ENCODE measurements at places on chromosomes 5 and 9.

- DNase-seq = no peak
Observed at GRCh38 chr5:60563696-60564324, 136.2 kb downstream of the DEPDC1B start.

DNA sequence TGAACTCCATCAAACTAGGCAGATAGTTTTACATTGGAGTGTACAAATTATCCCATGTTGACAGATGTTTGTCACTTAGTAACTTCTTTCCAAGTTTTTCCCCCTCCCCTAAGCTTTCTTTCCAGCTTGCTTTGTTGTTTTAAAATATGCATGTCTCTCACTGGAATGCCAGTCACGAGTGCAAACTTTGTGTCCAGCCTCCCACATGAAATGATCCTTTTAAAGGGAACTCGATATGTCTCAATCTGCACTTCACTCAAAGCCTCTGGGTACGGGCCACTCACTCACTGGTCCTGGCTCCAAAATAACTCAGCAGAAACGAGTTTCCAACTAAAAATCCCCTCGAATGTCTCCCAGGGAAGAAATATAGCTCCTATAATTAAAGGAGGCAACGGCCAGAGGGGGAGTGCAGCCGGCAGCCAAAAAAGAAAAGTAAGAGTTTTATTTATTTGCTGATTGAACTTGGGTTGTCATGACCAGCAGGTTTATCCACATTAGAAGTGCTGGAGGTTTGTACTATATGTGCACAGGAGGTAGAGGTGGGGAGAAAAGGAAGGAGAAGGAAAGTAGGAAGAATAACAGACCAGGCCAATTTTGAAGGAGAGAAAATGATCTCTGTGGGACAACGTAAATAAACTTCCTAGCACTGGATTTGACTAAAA is 17.5 kb downstream of the NR2F1 start:
- no peak for DNase-seq

GRCh38 chr5:160199410-160199911 is 29.8 kb upstream of the FABP6 start:
- DNase-seq = peak; percentile 30

- DNase-seq = peak; percentile 75
Observed at GRCh38 chr5:177116631-177117373, 16.8 kb upstream of the NSD1 start.

- DNase-seq = no peak
Observed at GRCh38 chr5:171421331-171422262, 2.1 kb downstream of the FGF18 start.

- DNase-seq = no peak
Observed at GRCh38 chr5:34914671-34915138, 599 bp downstream of the RAD1 start.

DNA sequence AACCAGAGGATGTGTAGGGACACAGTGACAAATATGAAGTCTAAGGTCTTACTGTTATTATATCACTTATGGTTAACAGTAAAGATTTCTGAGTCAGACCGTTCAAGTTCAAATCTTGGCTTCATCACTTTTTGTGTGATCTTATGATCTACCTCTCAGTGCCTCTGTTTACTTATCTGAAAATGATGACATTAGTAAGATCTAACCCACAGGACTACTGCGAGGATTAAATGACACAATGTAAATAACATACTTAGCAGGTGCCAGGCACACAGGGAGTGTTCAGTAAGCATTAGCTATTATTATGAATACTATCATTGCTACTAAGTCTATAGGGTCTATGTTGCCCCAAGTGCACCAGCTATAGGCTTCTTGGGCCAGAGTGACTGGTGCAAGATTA is 2.0 kb downstream of the IRF1 start:
- no peak for DNase-seq

- DNase-seq = no peak
Observed at GRCh38 chr9:128412120-128412790, 8.4 kb upstream of the CERCAM start.

DNA sequence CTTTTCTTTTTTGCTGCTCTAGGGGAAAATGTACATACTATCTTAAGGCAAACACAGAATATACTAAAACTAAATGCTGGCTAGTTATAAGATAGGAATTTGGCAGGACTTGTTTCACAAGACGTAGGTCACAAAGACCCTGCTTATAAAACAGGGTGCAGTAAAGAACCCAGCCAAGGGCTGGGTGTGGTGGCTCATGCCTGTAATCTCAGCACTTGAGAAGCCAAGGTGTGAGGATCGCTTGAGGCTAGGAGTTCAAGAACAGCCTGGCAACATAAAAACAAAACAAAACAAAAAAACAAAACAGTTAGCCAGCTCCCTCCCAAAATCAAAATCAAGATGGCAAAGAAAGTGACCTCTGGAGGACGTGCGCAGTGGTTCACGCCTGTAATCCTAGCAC is 49.5 kb upstream of the DENND4C start:
- DNase-seq = no peak

- DNase-seq = no peak
Observed at GRCh38 chr5:176806137-176806536, 4.2 kb upstream of the UNC5A start.

DNA sequence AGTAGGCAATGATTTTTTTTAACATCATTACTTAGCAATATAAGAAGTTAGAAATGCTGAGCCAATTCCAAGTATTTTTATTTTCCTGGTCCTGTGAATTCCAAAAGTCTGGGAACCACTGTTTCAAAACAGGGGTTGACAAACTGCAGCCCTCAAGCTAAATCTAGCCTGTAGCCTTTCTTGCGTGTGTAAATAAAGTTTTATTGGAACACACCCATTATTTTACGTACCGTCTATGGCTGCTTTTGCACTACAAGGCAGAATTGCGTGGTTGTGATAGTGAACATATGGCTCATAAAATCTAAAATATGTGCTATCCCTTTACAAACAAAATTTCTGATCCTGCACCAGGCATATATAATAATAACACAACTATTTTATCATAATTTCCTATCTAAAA is 279.1 kb downstream of the SAXO1 start:
- DNase-seq = no peak

DNA sequence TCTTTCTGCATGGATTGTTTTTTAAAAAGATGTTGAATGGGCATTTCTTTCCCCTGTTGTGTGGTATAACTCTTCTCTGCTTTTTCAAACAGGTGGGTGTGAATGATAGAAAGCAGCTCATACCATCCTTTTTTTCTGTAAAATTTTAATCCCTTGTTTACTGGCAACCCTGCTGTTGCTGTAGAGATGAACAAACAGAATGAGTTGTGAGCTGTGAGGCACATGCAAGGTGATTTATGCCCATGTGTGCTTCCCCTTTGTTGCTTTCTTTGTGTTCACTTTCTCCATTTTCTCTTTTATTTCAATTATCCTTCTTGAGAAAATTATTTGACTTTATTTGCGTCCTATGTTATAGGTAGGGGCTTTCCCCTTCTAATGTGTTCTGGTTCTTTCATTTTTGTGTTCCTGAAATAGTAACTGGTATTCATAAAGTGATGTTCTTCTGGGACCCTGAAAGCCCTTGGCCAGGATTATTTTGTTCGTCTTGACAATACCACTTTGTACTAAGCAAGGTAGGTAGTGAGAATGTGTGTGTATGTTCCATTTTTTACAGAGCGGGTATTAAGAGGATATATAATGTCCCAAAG is 79.9 kb downstream of the AOPEP start:
- no peak for DNase-seq

- peak; percentile 55 for DNase-seq
Observed at GRCh38 chr9:36401164-36401740, 1.2 kb upstream of the RNF38 start.

- no peak for DNase-seq
Observed at GRCh38 chr5:172399336-172399735, 55.0 kb downstream of the SH3PXD2B start.

DNA sequence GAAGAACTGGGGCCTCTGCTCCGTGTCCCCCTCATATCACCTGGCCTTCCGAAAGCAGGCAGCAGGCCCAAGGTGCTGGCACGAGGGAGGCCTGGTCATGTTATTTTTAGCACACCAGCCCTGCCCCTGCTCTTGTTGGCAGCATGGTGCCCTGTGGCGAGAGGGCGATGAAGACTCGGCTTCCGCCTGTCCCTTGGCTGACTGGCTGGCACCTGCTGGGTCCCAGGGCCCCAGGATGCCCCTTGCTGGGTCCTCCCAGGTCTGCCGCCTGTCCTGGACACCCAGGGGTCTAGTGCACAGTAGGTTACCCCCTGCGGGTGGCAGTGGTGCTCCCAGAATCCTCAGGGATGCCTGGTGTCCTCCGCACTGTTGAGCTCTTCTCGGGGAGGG is 77.0 kb downstream of the RXRA start:
- no peak for DNase-seq

DNA sequence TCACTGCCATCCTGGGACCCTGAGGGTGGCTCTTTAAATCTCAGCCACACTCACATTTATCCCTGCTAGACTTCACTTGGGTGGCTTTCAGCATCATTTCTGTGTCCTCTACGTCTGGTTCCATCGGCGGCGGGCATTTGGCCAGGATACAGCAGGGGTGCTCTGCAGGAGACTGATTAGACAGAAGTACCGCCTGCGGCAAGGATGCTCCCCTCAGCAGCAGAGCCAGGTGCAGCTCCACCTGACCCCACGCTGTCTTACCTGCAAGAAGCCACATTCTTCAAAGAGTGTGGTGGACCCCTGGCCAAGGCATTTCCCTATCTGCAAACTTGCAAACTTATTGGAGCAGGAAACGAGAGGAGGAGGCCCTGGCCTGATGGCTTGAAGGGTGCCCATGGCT is 309.8 kb upstream of the IRX4 start:
- DNase-seq = no peak

DNA sequence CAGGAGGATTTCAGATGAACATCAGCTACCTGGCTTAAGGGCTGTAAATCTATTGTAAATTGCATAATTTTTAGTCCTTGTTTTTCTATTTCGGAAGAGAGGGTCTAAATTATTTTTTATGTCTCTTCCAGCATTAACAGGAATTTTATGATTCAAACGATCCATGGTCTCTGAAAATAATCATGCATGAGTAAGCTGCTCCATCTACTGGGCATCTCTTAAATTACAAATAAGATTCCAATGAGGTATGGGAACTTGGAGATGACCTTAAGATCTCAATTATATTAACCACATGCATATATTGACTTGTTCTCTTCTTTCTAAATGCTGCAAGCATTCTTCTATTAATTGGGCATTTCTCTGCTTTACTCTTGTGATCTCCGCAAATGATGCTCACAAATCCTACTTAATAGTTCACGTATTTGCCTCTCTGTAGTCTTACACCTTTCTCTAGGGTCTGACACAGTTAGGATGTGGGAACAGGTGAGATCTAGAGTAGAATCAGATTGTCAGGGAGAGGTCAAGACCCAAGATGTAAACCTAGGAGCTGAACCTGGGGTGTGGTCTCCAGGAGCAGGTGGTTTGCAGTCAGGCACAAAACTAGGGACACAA is 86.9 kb downstream of the NUDT12 start:
- no peak for DNase-seq
